Stimulated activated CD8-positive, alpha-beta memory T cell treated with anti-CD3 and anti-CD28 coated beads, Interleukin-4, amount 100 ng/mL, for 1 hour (primary cell): ENCODE measurements at places on chromosomes 12 and 14.

- DNase-seq = no peak
These were observed 33.0 kb upstream of the SSTR1 start for GRCh38 chr14:38174711-38175110.

DNA sequence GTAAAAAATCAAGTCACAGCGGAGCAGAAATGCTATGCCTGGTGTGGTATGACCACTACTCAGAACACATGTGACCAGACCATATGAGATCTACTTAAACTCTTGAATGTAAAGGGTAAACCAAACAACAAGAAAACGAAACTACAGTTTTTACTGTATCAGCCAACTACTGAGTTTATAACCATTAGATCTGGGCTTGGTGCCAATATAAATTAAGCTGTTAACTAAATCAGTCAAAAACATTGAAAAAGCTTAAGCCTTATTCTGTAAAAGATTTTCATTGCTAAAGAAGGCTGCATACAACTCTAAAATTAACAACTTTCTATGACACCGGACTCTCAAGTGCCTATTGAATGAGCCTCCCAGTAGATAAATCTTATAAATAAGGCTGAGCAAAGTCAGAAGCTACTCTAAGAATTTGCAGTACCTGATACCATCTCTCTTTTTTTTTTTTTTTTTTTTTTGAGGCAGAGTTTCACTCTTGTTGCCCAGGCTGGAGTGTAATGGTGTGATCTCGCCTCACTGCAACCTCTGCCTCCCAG is 35.4 kb downstream of the SPTLC2 start:
- no peak for DNase-seq

- DNase-seq = no peak
These were observed 19.3 kb upstream of the TMEM120B start for GRCh38 chr12:121693155-121693687.

- DNase-seq = no peak
These were observed 64.7 kb downstream of the PPP2R5E start for GRCh38 chr14:63478437-63478852.

GRCh38 chr12:115838952-115839351 is 438.5 kb downstream of the MED13L start:
- DNase-seq = no peak

DNA sequence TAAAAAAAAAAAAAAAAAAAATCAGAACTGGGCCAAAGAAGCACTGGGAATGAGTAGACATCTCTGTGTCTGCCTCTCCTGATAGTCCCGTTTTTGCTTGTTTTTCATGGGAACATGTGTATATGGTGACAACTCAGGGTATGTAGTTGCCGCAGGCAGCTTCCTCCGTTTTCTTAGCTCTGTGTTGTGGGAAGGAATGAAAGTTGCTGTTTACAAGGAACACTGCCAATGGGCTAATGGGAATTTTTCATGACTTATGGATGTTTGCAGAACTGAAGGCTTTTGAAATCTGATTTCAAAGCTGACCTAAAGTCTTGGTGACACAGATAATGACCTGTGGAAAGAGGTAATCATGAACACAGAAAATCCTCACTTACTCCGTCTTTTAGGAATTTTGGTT is 146.4 kb upstream of the BTG1 start:
- no peak for DNase-seq

DNA sequence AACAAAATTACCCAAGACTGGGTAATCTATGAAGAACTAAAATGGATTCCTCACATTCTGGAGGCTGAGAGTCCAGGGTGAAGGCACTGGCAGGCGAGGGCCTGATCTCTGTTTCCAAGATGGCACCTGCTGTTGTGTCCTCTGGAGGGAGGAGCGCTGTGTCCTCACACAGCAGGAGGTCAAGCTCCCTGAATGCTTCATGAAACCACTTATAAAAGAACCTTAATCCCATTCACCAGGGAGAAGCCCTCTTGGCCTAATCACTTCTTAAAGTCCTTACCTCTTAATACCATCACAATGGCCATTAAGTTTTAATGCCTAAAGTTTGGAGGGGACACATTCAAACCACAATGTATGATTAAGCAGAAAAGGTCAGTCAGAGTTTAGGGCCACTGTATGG is 172.4 kb downstream of the EMP1 start:
- no peak for DNase-seq

GRCh38 chr14:101186992-101187815 is 283.7 kb upstream of the RTL1 start:
- DNase-seq = no peak

DNA sequence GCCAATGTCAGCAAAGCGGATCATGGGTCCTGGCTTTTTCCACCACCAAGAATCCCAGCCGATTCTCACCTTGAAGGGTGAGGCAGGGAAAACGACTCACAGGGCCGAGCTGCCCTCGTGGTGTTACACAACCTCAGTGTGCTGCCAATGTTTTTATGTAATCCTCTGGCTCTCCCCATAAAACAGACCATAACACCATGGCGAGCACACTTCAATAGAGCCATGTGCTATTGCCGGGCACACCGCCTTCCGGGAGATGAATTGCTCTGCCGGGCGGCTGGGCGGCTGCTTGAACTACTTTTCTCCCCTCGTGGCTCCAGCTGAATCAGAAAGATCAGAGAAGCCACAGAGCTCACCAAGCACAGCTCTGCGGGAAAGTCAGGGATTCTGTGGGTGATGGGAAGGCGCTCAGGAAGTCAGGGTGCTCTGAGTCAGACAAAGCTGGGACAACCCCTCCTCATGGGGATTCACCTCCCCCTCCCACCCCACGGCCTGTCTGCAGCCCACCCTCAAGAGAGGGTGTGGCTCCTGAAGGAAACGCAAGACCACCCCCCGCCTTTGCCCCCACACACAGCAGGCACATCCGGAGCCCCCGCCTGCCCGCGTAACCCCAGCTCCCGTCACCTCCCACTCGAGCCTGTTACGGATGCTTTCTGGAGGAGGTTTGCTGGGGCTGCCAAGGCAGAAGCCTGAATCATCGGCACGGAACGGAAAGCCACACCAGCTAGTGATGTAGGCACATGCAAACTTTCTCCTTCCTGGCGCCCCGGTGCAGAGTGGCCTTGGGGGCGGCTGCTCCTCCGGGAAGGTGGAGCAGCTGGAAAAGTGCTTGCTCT is 1.8 kb downstream of the GALNT9 start:
- no peak for DNase-seq

DNA sequence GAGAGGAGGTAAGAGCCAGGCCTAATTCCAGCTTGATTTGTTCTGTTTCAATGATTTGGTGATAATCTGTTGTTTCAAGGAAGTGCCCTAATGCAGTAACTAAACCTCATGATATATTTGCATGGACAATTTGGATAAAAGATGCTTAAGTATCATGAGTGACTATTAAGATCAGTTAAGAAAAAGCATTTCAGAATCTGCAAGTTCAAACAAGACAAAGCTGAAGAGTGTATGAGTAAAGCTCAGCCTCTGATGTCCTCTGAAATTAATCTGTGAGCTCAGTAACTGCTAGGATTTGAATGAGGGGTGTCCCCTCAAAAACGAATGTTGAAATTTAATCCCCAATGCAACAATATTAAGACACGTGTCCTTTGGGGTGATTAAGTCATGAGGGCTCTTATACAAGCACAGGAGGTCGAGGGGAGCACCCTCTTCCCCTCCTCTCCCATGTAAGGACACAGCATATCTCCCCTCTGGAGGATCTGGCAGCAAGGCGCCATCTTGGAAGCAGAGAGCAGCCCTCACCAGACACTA is 949.2 kb downstream of the GALC start:
- DNase-seq = no peak

- no peak for DNase-seq
These were observed 51.3 kb downstream of the MAPKAPK5 start for GRCh38 chr12:111893287-111893686.

- no peak for DNase-seq
These were observed 77.5 kb downstream of the PELI2 start for GRCh38 chr14:56195704-56196103.

- no peak for DNase-seq
These were observed 222.0 kb upstream of the CPNE8 start for GRCh38 chr12:39127401-39127800.

GRCh38 chr12:109186993-109187653 is 70.7 kb downstream of the ACACB start:
- no peak for DNase-seq

- no peak for DNase-seq
These were observed 87.1 kb downstream of the GPR135 start for GRCh38 chr14:59377991-59378601.

DNA sequence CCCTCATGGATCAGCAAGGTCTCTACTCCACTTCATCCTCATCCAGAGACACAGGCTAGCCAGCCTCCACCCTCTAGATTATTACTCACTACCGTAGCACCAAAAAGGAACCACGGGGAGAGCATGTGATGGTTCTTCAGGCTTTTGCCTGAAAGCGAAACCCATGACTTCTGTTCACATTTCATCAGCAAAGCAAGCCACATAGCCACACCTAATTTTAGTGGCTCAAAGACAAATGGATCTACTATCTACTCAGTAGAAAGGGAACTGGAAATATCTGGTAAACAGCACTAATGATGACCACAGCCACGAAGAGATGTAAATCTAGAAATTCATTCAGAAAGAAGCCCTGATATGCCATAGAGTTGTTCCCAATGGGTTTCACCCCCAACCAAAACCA is 51.4 kb downstream of the VCPKMT start:
- DNase-seq = no peak

DNA sequence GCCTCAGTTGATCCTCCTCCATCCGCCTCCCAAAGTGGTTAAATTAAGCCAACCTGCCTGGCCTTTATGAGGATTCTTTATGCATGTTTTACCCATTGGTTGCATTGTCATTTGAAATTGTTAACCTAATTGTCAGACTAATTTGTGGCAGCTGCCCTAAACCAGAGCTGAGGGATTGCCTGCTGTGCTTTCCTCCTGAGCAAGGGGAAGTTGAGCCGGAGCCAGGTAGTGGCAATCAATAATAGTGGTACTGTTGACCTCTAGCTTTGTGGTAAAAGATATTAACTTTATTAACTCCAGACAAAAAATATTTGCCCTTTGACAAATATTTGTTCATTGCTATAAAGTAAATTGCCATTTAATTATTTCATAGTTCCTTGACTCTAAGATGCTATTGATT is 5.6 kb upstream of the HEBP1 start:
- no peak for DNase-seq

- DNase-seq = no peak
These were observed 2.7 kb upstream of the GALNT6 start for GRCh38 chr12:51393676-51394545.

DNA sequence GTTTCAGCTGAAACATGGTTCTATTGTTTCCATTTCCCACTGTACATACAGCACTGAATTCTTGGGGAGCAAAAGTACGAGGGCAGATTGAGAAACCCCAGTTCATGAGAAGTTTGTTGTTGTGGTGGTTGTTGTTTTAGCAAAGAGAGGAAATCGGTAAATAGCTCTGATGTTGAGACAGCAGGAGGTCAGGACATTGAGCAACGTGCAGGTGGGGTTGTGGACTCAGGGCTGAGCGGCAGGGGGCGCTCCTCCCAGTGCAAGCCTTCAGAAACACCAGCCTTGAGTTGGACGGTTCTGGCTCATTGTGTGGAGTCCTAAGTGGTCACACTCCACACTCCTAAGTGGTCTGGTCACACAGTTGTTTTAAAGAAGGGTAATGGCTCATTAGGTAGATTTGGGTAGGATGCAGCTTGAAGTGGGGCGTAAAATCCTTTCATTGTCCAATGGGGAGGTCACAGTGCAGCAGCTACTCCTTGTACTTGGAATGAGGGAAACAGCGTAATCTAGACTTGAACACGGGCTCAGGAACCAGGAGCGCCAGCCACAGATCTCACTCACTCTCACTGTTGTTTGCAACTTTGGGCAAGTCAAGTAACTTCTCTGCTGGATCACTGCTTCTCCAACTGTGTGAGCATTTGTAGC is 14.5 kb upstream of the PWP1 start:
- no peak for DNase-seq

- no peak for DNase-seq
These were observed 60.7 kb downstream of the NTF3 start for GRCh38 chr12:5492562-5492961.

DNA sequence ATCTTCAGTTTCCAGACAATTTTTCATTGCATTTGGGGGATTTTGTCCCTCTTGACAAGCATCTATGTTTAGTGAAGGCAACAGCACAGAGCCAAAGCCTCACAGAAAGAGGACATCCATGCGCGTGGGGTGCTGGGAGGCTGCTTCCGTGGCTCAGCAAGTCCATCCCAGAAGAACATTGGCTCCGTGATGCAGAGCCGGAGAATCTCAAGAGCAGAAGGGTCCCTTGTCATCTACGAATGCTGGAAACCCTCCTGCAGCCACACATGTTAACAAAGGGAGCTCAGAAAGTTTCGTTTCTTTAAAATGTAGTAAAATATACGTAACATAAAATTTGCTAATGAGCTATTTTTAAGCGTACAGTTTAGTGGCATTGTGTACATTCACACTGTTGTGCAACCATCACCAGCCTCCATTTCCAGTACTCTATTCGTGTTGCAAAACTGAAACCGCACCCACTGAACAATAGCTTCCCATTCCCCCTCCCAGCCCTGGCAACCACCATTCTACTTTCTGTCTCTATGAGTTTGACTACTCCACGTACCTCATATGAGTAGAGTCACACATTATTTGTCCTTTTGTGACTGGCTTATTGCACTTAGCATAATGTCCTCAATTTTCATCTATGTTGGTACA is 185.9 kb downstream of the TTC7B start:
- no peak for DNase-seq

DNA sequence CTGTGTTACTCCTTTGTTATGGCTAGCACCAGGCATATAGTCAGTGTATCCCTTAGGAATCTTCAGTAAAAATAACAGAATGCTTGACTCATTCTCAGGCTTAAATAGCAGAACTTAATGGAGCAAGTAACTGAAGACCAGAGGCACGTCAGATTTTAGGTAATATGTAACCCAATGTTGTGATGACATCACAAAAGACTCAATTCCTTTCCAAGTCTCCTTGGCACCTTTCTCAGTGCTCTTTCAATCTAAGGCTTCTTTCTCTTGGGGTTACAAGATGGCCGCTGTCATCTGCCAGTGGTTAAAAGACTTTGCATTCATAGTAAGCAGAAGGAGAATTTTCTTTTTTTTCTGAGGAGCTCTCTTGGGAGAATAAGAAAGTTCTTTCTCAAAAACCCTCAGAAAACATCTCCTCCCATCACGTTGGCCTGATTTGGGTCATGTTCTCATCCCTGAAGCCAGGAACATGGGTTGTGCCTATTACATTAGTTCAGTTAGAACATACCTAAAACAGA is 33.4 kb upstream of the DCN start:
- no peak for DNase-seq
